ENCODE measurements at places on chromosomes 3 and 15.

- DNase-seq: no peak
Measured at GRCh38 chr3:119314821-119315220, 20.6 kb downstream of the ARHGAP31 start.

- no peak for DNase-seq
Measured at GRCh38 chr3:31790193-31791089, 190.6 kb downstream of the OSBPL10 start.

DNA sequence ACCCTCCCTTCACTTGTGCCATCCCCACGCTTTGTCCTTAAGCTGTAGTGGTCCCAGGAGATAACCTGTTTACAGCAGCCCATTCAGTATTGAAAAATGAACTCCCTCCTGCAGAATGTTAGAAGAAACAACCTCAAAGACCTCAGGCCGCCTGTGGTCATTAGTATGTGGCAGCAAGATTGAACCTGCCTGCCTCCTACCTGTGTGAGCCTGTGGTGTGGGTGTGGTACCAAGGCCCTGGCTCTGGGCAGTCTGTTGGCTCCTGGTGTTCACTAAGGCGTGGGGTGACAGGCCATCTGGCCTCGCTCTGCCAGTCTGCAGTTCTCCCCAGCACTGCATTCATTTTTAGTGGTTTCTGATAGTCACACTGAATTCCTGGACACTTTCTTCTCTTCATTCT is 21.0 kb downstream of the LSM3 start:
- DNase-seq: no peak

DNA sequence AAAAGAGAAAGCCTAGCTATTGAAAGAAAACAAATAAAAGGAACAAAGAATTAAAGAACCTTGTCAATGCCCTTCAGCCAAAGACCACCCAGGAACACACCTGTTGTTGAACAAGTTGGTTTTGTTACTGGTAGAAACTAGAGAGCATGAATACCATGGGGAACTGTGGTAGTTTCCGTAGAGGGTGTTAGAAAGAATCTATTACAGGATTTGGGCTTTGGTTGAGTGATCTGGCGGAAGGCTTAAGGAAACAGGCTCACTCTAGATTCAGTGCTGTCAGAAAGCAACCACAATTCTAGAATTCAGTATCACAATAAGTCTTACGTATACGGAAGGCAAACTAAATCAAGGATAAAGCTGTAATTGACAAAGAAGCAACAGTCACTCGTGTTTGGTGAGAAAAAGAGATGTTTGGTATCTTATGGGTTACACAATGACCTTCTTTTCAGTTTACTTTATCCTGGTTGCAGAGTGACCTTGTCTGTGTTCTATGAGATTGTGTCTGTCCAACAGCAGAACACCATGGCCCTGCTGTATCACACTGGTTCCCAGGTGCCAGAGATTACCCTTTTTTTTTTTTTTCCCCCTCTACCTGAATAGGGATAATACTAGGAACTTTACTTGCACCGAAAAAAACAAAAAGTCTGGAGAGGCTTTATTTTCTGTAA is 265.9 kb downstream of the SHQ1 start:
- DNase-seq: no peak

GRCh38 chr3:197195326-197195725 is 103.1 kb downstream of the DLG1 start:
- DNase-seq: no peak

DNA sequence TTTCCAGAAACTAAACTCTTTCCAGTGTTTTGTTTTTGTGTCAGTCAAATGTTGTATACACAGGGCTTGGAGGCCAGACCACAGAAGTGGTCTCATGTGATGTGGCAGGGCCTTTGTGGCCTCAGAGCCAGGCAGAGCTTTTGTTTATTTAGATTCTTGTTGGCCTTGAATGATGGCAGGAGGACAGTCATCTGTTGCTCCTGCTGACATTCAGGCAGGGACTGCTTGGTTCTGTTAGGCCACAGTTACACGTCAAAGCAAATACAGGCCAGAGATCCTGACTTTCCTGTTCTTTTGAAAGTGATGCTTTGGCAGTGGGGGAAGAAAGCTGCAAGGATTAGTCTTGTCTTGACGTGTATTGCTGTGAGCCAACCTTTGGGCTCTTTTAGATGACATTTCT is 325.1 kb downstream of the CACNA2D3 start:
- no peak for DNase-seq

DNA sequence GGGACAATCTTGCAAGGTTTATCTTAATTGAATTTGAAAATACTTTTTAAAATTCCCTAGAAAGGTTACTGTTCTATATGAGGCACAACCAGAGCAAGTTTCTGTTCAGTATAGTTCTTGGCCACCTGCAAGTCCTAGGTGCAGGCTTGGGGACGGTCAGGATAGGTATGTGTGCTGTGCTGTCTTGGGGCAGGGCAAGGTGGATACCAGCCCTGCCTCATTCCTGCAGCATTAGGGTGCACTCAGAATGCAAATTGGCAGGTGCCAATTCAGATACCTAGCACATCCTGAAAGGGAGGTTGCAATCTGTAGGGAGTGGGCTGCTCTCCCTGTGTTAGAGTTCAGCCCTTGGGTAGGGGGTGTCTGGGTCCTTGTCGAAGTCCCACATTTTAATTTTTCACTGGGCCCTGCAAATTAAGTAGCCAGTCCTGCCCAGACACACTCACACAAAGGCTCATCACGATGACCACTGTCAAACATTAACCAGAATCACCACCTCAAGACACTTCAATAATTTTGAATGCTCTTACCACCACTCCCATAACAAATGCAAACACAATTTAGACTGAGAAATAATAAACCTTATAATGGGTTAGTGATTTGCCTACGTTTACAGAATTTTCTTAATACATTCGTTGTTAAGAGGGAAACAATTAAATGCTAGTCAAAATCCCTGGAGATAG is 838.0 kb upstream of the NR2F2 start:
- DNase-seq: no peak

DNA sequence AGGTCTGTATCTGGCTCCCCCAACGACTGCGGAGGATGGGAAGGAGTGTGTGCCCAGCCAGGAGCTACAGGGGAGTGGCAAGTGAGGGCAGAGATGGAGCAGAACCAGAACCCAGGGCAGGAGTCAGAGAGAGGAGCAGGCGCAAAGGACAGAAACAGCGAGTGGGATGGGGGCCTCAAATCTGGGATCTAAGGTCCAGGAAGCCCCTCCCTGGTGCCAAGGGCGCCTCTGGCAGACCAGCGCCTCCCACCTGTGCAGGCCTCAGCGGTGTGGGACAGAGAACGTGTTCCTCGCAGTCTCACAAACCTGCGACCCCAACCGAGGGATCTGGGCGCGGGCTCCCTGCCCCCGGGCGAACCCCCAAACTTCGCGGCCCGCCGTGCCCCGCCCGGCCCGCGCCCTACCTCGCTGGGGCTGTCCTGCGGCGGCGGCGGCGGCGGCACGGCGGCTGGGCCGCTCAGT is 301 bp downstream of the PCBP4 start:
- no peak for DNase-seq

DNA sequence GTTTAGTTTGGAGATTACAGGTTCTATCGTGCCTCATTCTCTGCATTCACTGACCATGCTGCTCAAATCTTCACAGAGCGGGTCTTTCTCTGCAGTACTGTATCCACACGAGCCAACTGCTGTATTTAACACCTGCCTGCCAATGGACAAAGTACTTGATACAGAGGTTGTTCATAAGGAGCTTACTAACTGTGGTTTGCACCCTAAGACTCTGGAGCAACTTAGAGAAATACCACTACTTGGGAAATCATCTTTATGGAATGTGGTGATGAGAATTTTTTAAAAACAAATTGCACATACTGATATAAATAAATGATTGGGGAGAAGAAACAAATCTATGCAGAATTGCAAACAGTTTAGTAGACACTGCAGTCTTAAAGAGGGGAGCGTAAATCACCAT is 90.0 kb downstream of the PPP2R3A start:
- no peak for DNase-seq

GRCh38 chr3:77038468-77038929 is 1.4 kb upstream of the ROBO2 start:
- no peak for DNase-seq

GRCh38 chr15:89400782-89401545 is 66.3 kb upstream of the POLG start:
- DNase-seq: no peak

GRCh38 chr3:179510496-179510895 is 52.2 kb upstream of the ACTL6A start:
- DNase-seq: no peak

- no peak for DNase-seq
Measured at GRCh38 chr3:63022114-63022513, 146.9 kb upstream of the CADPS start.

DNA sequence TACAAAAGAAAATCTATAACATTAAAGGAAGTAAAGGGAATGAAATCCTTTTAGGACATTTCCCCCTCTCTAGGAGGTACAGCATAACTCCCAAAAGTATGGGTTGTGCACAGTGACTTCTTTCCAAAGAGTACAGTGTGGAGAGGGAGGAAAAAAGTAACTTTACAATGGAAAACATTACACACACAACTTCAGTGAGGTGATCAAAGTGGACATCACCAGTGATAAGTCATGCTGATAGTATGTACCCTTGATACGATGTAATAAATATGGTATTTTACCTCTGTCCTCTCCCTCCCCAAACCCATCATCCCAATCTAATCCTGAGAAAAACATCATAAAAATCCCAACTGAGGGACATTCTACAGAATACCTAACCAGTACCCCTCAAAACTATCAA is 10.8 kb downstream of the PLD1 start:
- no peak for DNase-seq

All from activated CD8-positive, alpha-beta memory T cell treated with anti-CD3 and anti-CD28 coated beads, Interleukin-2, amount 10 ng/mL, durations not matched to agents 7 days and 5 days (primary cell).